ENCODE measurements at places on chromosomes 5 and 9.

DNA sequence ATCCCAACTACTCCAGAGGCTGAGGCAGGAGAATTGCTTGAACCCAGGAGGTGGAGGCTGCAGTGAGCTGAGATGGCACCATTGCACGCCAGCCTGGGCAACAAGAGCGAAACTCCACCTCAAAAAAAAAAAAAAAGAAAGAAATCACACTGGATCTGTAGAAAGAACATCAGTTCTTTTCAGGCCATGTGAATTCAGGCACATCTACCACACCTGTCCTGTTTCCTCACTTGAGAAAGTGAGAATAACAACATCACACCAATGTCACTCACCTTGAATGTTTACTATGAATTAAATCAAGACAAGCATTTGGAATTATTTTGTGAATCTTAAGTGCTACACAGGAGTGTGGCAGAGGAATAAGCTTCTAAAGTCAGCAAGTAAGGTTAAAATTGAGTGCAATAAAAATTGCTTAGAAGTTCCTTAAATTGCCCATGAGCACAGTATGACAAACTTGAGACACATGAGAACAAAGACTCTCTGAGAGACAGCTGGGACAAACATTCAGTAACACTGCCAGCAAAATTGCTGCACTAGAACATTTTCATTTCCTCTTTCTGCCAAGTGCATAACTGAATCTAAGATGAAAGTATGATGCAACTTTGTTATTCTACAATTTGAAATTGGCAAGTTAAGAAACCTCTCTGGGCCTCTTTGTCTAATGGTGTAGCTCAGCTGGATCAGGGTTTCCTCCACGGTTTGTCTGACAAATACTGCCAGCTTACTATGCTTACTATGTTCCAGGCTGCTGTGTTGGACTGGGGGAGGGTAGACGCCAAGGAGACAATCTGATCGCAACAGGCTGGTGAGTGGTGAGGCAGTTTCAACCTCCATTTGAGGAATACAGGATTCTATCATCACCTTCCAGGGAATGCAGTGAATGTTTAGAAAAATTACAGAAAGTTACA, 1.9 kb upstream of the RIC1 start:
- DNase-seq = peak; percentile 65

- DNase-seq = no peak
Observed at GRCh38 chr9:111662576-111663300, 1.3 kb downstream of the GNG10 start.

DNA sequence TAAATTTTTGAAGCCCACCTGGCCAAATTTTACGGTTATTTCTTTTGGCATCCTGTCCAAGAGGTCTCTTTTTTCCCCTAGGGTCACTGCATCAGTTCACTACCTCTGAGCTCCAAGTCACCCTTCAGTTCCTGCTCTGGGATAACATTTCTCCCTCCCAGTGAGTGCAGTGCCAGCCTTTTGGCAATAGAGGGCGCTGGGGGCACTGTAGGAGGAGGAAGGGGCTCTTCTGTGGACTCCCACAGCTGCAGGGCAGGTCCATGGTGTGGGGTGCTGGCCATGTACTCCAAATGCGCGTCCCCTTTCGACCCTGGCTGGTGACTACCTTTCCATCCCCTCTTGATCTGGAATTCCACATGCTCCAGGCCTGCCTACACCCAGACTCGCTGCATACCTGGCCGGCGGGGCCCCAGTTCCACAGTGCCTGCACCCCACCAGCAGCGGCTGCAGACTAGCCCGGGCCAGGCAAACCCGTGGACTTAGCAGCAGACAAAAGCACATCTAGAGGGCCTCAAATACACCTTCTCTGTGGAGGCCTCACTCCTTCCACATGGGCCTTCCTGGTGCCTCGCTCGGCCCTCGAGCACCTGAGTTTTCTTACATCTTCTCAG, 20.3 kb upstream of the NINJ1 start:
- peak; percentile 68 for DNase-seq

- DNase-seq = no peak
Observed at GRCh38 chr5:73922875-73923557, 297.0 kb downstream of the ARHGEF28 start.

DNA sequence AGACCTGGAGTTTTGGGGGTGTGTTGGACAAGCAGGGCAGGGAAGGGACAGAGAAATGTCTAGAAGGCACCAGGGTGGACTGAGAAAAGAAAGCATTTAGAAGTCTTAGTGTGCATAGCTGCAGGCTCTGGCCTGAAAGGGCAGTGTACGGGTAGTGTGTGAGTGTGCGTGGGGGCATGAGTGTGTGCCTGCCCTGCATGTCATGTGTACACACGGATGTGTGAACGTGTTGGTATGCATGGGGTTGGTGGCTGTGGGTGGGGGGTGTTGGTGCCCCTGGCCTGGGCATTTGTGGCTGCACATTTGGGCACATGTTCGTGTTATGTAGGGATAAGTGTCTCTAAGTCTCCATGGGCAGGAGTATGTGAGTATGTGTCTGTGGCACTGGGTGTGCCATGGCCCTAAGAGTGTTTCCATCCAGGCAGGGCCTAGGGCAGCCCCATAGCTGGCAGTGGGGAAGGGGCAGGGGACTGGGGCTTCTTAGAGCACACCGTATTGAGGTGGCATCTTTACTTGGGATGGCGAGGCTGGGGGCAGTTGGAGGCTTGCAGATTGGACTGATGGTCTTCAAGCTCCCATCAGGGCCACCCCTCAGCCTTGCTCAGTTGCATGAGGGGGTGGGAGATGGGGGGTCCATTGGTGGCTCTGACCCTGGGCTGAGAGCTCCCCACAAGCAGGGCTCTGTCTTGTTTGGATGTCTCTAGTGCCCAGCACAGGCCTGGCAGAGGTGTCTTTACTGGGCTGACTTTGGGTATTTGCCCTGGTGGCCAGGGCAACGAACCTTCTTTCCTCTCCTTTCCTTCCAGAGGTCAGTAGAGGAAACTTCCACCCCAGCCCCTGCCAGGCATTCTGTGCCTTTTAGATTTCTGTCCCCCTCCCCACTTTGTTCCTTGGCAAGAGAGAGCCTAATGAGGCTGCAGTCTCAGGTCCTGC, 15.0 kb downstream of the PSD2 start:
- DNase-seq = no peak

DNA sequence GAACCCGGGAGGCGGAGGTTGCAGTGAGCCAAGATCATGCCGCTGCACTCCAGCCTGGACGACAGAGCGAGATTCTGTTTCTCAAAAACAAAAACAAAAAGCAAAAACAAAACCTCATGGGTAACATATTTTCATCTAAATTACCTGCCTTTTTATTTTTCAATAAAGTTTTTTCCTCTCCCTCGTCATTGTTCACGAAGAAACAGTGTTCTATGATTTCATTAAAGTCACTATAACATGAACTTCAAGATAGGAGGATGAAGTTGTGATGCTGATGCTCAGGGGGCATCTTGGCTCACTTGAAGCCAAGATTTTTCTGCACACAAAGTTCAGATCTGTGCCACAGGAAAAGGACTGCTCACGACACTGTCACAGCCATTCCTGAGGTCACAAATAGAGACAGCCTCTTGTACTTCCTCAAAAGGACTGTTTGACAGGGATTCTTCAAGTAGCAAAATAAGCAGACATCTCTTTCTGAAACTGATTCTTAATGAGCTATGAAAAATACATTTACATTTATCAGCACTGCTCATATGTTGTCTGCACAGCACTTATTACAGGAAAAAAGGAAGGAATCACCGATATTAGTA, 16.1 kb downstream of the NIPSNAP3B start:
- DNase-seq = no peak

- no peak for DNase-seq
Observed at GRCh38 chr9:81058782-81059181, 630.6 kb downstream of the TLE1 start.

- DNase-seq = no peak
Observed at GRCh38 chr5:17096952-17097695, 120.3 kb upstream of the BASP1 start.

GRCh38 chr5:78611126-78611605, 37.4 kb downstream of the LHFPL2 start:
- DNase-seq = no peak

DNA sequence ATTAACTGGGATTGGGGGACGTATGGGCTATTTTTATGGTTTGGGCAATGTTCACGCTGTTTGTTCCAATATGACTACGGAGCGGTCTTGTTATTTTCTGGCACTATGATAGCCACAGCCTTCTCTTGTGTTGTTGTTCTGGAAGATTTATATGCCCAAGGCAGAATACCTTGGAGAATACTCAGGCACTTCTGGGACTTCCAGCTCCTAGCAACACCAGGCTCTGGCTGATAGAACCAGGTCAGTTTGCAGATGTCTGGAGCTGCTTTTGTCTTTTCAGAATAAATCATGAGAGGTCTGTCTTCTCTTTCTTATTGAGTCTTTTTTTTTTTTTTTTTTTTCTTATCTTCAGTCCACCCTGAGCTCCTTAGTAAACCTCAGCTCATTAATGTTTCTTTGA, 262.5 kb downstream of the MED10 start:
- no peak for DNase-seq

GRCh38 chr9:18124760-18125159, 349.2 kb upstream of the ADAMTSL1 start:
- DNase-seq = no peak

Data from activated T-cell treated with anti-CD3 and anti-CD28 coated beads, Interleukin-2, amount 50 U/mL, for 72 hours (primary cell).